ENCODE measurements at places on chromosomes 1 and 21. TPM values are rescaled to one million over a fixed set of nuclear protein-coding genes. Genes with fewer than 3 reads are reported as not detected.

DNA sequence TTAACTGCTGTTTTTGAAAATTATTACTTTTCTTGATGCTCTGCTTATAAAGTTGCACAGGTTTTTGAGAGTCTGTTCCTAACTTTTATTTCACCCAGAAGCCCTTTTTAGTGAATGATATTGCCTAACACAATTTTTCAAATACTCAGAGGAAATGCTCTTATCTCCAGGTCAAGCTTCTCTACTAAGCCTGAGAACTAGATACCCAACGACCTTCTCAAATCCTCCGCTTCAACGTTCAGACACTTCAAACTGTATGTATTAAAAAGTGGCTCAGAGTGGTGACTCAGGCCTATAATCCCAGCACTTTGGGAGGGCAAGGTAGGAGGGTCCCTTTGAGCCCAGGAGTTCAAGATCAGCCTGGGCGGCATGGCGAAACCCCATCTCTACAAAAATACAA, 88.5 kb downstream of the ASH1L start:
- no peak for DNase-seq

DNA sequence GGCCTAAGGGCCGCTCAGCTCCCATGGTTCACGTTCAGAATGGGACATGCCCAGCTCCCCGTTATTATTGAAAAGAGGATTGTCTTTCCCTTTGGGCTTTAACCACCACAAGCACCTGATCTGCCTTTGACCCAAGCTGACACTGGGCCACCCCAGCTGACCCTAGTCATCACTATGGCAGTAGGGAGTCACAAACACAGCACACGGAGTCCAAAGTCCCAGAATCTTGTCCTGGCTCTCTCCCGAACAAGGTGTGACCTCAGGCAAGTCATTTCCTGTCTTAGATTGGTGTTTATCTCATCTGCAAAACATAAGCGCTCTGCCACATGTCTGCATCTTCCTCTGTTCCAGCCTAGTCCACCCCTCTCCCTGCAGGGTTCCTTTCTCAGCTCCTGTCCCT, 31.5 kb downstream of the IGFN1 start:
- no peak for DNase-seq

DNA sequence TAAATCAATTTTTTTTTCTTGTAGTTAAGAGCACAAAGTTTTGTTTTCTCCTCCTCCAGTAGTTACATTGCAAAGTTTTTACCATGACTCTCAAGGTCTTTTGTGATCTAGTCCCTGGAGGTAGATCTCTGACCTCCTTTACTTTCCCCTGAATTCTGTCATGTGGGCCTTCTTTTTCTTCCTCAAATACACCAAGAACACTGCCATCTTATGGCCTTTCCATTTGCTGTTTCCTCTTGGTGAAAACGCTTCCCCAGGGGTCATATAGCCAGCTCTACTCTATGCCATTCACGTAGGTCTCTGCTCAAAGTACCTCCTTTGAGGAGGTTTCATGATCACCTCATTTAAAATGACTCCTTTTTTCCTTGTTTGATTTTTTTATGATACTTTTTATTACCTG, 2.7 kb downstream of the DDX20 start:
- DNase-seq = no peak

GRCh38 chr1:94529416-94529815, 12.1 kb downstream of the F3 start:
- DNase-seq = no peak

DNA sequence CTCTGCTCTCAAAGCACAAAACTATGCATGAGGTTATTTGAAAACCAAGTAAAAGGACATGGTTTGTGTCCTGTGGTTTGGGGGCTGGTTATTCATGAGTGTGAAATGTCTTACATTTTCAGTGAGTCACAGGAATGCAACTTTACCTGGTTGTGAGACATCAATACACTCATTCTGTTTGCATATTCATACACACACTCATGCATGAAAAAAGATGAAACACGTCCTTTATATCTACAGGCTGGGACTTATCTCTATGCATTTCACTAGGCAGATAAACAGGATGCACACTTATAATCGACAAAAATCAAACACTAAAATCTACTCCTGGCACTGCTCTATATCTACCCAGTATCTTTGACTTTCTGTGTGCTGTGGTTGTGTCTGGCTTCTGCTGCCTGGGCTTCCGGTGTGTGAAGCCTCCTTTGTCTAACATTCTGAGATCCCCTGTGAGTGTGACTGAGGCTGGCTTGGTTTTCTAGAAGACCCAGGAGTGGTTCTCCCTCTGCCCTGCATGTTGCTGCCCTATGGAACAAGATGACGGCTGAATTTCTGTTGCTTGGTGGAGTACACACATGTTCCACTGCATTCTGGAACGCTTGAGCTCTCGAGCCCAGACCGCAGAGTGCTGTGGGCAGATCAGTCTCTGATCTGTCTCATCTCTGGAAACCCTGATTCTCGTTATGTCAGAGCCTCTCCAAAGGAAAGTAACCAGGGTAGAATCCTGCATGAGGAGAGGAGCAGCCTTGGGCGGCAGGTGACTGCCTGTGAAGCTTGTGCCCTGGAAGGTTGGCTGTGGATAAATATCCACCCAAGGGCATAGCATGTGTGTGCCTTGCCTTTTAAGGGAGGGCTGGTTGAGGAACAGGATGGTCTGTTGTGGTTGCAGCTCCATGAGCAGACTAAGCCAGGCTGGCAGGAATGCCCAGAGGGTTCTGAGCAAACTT, 19.7 kb upstream of the FASLG start:
- DNase-seq = peak; percentile 91

DNA sequence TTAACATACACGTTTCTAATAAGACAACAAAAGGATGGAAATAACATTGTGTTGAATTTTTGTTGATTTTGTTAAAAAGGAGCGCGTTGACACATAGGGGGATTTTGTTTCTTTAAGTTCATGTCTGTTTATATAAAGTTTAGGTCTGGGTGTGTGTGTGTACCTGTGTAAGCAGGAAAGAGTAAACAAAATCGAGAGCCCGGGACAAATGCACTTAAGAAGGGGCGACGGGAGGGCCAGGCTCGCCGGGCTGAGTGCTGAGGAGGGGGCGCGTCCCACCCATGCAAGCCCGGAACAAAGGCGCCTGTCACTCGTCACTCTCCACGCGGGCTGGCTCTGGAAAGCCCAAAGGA, 28.8 kb upstream of the TRIM17 start:
- DNase-seq = no peak

The HEYL gene
- total RNA-seq = not detected

DNA sequence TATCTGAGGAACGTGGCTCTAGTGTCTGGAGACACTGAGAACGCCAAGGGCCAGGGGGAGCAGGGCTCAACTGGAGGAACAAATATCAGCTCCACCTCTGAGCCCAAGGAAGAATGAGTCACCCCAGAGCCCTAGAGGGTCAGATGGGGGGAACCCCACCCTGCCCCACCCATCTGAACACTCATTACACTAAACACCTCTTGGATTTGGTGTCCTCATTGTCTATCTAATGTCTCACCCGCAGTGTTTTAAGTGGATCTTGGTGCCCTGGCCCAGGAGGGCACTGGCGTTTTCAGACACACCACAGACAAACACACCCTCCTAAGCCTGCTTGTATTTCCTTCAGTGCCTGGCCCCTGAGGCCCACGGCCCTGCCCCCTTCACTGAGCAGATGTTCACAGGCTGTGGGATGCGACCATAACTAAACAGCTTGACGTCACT, 2.2 kb upstream of the FALEC start:
- peak; percentile 45 for DNase-seq

The ADORA3 gene
- total RNA-seq = not detected

DNA sequence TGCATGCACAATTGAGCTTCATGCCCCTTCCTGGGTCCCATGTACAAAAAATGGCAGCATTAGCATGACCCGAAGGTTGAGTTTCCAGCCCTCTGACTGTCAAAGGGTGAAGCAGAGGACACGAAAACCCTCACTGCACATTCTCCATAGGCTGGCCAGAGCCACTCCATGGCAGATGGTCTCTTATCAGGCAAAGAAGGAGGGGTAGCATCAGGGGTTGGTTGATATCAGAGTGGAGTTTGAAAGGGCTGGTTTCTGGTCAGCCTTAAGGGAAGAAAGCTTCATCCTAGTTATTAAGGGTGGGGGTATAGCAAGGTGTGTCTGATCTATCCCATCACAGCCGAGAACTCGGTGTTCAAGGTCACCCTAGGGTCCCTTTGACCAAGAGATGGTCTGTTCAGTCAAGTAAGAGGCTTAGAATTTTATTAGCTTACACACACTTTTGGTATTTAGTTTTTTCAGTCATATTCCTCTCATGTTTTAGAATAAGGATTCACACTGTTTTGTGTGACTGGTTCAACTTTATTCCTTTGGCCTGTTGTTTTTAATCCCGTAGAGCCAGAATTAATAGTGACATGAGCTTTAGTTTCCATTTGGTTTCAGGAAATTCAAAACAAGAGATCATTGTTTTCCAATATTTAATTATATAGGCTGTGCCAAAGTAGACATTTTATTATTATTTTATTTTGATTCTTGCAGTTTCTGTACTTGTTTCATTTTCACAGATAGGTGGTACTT, 199.9 kb upstream of the FMN2 start:
- DNase-seq = no peak

DNA sequence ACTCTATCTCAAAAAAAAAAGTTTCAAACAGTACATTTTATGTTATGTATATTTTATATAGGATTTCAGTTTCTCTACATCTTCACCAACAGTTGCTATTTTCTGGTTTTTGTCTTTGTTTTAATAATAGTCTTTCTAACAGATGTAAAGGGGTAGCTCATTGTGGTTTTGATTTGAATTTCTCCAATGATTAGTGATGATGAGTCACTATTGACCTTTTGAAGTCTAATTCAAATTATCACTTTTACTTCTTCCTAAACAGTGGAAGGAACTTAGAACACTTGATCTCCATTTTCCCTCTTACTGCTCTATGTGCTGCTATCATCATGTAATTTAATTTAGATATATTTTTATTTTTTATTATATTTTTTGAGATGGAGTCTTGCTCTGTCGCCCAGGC, 31.7 kb upstream of the SHCBP1L start:
- peak; percentile 43 for DNase-seq

DNA sequence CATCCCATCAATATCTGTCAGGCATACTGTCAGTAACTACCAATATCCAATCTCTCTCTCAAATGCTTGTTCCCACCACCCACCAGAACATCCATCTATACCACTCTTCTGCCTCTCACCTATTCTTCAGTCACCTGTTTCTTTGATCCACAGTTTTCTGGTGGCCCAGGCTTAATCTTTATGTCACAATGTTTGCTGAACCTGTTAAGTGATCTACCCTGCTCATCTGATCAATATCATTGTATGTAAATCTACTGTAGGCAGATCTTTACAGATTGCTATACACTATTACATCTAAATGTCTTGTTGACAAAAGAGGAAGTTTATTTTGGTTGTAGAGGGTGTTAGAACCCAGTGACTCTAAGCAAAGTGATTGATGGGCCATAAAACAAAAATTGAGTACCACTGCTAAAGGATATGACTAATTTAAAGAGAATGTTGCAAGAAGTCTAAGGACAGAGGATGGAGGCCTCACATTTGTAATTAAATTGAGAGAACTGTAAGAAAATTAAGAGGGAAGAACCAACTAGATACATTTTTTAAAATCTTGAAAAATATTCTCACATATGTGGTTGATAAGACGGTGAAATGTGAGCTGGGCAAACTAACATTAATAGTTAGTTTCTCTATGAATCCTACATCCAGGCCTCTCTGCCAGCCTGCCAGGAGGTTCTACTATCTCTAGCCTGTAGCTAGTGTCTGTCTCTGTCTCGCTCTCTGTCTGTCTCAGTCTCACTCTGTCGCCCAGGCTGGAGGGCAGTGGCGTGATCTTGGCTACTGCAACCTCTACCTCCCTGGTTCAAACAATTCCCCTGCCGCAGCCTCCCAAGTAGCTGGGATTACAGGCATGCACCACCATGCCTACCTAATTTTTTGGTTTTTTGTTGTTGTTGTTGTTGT, 34.1 kb downstream of the EGLN1 start:
- DNase-seq = peak; percentile 51

GRCh38 chr1:83705091-83705490, 293.8 kb downstream of the TTLL7 start:
- no peak for DNase-seq

DNA sequence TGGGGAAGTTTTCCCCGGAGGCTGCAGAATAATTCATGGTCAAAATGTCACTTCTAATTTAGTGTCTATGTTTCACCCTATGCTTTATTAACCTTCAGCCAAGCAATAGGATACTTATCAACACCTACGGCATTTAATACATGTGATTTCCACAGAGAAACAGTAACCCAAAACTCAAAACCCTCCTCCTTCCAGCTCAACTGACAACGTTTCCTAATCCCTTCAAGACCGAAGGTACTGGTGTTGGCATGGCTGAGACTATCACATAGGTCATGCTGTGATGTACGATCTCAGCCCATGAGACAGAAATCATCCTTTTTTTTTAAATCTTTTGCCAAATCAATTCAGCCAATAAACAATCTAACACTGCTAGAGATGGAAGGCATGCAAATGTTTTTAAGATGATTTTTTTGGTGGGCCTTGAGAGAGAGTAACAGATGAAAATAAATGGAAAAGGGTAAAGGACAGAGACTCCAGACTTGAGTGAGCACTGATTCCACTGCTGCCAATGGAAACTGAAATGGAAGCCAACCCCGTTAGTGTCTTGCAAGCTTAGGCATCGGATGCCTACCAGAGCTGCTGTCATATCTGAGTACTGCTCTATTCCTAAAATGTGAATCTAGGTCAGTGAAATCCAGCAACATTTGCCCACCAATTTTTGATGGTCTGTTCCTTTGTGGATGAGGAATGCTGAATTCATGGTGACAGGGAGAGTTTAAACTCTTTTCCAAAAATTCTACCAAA, 63.4 kb upstream of the BCL10 start:
- no peak for DNase-seq

GRCh38 chr1:3491291-3492246, 37.1 kb downstream of the ARHGEF16 start:
- DNase-seq = peak; percentile 43

DNA sequence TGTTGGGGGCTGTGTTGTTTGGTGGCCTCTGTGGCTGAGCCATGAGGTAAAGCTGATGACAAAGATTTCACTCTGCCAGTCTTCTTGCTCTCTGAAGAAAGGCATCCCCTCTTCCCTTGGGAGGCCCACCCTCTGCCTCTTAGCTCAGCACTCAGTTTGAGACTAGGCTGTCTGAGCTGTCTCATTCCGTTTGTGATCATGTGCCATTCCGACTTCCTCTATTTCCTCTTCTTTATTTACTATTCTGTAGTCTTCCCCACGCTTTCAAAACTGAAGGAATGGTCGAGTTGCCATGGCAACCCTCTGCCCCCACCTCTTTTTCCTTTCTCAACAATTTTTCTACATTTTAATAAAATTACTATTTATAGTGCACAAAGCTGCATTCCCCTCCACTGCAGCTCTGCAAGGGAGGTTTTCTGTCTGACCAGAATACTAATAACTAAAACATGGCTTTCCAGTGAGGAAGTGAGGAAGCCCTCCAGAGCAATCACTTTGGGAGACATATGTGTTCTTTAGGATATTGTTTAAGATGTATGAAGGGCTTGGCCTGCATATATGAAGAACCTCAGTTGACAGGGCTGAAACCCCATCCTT, 30.8 kb downstream of the KCNA3 start:
- DNase-seq = no peak

Measured in RPMI7951 (cell line).